ENCODE measurements at places on chromosomes 12 and 14. TPM values are rescaled to one million over a fixed set of nuclear protein-coding genes. Genes with fewer than 3 reads are reported as not detected.

GRCh38 chr12:116248930-116249329 is 28.6 kb downstream of the MED13L start:
- no peak for DNase-seq

DNA sequence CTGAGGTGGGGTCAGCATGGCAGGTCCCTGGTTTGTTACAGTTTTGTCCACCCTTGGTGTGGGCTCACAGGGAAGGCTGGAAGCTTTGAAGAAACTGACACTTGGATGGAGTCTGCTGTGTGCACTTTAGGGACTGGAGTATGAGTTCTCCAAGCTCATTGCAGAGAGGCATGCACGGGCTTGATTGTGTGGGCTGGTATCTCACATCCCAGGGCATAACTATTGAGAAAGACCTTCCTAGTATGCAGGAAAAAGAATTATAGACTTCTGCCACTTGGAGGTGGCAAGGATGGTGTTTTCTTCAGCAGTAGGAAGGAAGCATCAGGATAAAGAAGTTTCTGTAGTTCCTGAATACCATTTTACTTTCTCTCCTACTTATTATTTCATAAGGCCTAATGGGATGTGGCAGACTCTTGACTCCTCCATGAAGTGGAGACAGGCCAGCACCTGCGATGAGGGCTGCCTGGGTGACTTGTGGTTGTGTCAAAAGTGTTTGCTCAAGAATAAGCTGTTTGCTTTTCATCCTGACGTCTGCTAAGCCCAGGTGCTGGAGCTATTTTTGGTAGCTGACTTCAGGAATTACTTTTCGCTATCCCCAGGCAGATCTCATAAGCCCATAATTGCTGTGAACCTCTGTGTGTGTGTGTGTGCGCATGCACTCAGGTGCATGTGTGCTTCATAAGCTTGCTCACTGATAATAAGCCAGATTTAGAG is 125.8 kb downstream of the KTN1 start:
- no peak for DNase-seq

- no peak for DNase-seq
Measured at GRCh38 chr14:26765768-26766520, 168.1 kb upstream of the NOVA1 start.

GRCh38 chr12:12714276-12715021 is 2.7 kb upstream of the CDKN1B start:
- DNase-seq, result no peak

- no peak for DNase-seq
Measured at GRCh38 chr14:75125617-75126016, 1.2 kb downstream of the NEK9 start.

- peak; percentile 17 for DNase-seq
Measured at GRCh38 chr12:67697443-67697842, 48.9 kb downstream of the DYRK2 start.

DNA sequence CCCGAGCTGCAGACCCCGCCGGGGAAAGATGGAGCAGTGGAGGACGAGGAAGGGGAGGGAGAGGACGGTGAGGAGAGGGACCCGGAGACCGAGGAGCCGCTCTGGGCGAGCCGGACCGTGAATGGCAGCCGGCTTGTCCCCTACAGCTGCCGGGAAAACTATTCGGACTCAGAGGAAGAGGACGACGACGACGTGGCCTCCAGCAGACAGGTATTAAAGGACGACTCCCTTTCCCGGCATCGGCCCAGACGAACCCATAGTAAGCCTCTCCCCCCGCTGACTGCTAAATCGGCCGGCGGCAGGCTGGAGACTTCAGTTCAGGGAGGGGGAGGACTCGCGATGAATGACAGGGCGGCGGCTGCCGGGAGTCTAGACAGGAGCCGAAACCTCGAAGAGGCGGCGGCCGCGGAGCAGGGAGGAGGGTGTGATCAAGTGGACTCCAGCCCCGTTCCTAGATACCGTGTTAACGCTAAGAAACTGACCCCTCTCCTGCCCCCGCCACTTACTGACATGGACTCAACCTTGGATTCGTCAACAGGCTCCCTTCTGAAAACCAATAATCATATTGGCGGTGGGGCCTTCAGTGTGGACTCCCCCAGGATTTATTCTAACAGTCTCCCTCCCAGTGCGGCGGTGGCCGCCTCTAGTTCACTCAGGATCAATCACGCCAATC is 962 bp downstream of the LEMD3 start:
- DNase-seq, result peak; percentile 58

GRCh38 chr12:42982828-42983227 is 393.3 kb upstream of the PRICKLE1 start:
- DNase-seq, result no peak

DNA sequence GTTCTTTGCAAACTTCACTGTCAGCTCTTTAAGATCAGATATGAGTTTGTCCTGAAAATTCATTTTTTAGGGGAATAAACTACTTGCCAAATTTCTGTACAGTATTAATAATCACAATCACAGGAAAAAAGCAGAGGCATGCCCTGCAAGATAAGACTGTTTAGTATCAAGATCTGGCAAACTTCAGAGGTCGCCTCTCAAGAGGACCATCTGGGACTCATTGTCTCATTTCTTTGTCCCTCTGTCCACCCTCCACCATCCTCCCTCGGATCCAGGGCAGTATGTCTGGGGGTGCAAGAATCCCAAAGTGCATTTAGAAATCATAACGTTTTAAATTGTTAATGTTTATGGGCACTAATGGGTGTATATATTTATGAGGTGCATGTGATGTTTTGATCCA is 232.4 kb upstream of the FKBP4 start:
- DNase-seq, result no peak

DNA sequence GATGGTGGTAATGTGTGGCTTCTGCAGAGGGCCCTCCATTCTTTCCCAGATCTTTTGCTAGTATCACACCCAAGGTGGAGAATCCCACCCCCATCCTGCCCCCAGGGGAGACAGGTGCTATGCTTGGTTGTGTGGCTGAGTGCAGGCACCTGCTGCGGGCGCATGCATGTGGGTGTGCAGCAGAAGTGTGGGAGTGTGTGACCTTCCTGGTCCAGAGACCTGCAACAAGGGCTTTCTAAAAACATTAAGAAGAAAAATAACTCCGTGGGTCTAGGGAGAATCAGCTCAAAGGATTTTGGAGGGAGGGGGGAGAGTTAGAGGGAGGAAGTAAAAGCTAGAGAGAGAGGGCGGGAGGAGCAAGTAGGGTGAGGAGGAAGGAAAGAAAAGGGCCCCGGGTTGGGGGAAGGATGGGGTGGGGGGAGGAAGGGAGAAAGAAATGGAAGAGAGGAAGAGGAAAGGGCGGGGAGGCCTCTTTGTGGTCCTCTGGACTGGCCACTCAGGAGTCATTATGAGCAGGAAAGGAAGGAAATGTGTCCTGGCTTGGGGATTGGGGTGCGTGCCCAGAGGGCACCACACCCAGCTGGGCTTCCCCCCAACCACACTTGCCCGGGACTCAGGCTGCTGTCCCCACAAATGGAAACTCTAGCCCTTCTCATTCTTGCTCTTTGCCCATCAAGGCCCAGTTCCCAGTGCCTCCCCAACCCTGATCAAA is 3.1 kb upstream of the FIGNL2 start:
- DNase-seq, result no peak

DNA sequence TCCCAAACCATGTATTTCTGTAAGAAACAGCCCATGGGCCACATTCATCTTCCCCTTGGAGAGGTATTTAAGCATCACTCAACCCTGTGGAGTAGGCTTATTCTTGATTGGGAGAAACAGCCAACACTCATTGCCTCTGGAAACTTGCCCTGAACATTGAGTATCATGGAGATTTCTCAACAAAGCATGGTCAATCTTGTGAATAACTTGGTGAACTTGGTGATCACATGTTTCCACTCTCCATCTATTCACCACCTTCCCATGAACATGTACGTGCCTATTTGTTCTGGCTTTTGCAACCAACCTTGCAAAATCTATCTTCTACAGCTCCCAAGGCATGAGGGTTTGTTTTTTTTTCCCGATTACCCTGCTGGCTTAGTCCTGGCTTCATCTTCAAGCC is 163.2 kb downstream of the PAH start:
- DNase-seq, result no peak

DNA sequence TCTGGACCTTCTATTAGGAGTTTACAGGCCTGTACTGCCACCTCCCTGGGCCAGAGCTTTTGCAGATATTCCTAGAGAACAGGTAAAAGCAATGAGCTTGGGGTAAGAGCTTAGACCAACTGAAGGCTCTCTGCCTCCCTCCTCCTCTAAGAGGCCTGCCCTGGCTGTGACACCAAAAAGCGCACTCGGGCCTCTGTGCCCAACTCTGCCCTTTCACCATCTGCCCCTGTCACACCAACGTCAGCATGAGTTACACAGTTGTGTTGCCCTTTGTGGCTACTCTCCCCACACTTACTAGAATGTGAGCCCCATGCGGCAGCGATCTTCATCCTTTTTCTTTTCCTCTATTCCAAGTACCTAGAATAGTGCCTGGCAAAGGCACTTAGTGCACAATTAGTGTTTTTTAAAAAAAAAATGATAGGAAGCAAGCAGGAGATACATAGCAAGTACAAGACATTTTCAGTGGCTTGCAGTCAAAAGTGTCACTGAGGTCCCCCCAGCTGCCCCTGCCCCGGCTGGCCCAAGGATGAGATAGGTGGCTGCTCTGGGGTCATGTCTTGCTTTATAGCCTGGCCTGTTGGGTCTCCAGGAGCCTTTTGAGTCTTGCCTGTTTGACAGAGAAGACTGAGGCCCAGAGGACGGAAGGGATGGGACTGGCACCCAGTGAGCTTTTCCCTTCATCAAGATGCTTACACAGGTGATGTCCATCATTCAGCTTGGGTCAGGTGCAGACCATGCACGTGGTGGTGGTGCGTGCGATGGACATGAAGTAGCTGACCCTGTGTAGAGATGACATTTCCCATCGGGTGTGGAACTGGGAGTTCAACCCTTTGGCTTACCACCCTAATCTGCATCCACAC is 12.5 kb downstream of the CKB start:
- DNase-seq, result no peak

DNA sequence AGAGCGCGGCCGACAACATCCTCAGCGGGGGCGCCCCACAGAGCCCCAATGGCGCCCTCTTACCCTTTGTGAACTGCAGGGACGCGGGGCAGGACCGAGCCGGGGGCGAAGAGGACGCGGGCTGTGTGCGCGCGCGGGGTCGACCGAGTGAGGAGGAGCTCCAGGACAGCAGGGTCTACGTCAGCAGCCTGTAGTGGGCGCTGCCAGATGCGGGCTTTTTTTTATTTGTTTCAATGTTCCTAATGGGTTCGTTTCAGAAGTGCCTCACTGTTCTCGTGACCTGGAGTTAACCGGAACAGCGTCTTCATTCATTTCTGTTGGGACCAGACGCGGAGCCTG is 103.8 kb upstream of the FKBP4 start:
- DNase-seq, result peak; percentile 41

DNA sequence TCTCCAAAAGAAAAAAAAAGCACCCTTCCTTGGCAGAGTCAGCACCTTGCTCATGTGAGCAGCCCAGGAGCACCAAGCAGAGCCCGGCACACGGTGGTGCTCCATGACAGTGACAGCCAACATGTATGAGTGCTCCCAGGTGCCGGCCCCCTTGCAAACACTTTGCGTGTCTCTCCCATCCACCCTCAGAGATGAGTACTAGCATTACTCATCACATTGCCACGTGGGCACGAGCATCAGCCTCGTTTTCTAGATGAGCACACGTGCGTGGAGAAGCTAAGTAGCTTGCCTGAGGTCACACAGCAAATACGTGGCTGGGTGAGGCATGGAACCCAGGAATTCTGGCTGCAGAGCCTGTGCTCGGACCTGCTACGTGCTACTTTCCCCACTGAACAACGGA is 177.9 kb upstream of the PRMT8 start:
- no peak for DNase-seq

DNA sequence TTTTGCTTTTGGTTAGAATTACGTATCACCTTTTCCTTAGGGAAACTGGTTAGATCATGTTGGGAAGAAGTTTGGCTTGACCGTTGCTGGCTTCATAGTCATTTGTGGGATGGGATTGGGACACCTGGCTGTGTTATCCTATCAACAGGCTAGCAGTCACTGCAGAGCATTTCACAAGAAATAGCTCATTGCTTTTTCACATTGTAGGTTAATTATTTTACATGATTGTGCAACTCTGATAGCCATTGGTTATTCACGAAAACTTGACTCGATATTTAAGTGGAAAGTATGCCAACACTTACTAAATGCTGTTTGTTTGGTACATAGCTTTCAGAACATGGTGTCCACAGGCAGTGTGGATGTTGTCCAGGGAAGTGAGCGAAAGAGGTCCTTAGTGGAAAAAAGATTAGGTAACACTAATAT is 89.4 kb downstream of the NKX2-1 start:
- DNase-seq, result no peak

DNA sequence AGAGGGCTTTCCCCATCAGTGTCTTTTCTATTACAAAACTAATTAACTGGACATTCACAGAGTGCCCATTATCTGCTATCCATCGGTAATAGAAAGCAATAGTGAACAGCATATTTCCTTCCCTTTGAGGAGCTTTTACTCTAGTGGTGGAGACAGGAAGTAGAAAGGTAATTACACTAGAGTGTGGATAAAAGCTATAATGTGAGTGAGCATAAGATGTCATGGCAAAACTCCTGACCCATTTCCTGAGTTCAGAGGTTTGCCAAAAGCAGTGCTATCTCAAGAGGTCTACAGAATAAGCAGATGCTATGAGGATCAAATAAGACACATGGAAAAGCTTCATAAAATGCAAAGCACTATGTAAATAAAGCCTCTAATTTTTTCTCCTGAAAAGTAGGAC is 24.0 kb downstream of the TIMELESS start:
- no peak for DNase-seq

- no peak for DNase-seq
Measured at GRCh38 chr12:29204521-29204920, 55.4 kb downstream of the FAR2 start.

DNA sequence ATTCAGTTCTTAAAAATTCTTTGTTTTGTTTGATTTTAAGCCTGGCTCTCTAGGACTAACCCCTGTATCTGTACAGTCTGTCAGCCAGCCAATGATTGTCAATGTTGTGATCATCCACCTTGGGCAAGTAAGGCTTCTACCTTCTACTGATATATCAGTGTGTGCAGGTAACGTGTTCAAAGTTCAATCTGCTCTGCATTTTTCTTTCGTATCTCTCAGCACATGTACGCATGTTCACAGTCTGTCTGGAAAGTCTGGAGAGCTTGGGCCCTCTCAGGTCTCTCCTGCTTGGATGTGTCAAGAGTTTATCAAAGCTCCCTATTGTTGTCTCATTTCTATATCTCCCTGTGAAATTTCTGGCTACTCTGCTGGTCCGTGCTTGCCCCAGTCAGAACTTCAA is 138.6 kb upstream of the VRK1 start:
- no peak for DNase-seq

- DNase-seq, result no peak
Measured at GRCh38 chr14:57326253-57326652, 57.5 kb downstream of the AP5M1 start.

- DNase-seq, result no peak
Measured at GRCh38 chr12:11886339-11886738, 184.4 kb upstream of the BCL2L14 start.

GRCh38 chr14:81453166-81453766 is 53.1 kb upstream of the STON2 start:
- peak; percentile 31 for DNase-seq

GRCh38 chr14:88289234-88289633 is 33.8 kb downstream of the KCNK10 start:
- DNase-seq, result no peak

- DNase-seq, result no peak
Measured at GRCh38 chr12:92987846-92988621, 58.9 kb upstream of the EEA1 start.

The CCDC88C gene
- 85.9 TPM for total RNA-seq

The PTHLH gene
- total RNA-seq, result not detected

The TMPRSS12 gene
- not detected for total RNA-seq

The IRAK3 gene
- 3.2 TPM for total RNA-seq

The GNG2 gene
- 126 TPM for total RNA-seq

The SRRM4 gene
- not detected for total RNA-seq

The AMN gene
- 0.44 TPM for total RNA-seq

The WDR20 gene
- 34.2 TPM for total RNA-seq

The KCNJ8 gene
- total RNA-seq, result not detected

The FAM90A1 gene
- 0.36 TPM for total RNA-seq

The DENR gene
- total RNA-seq, result 87.6 TPM

Data from activated T-helper 1 cell treated with anti-CD3 and anti-CD28 coated beads, Interleukin-12 subunit alpha, Interleukin-12 subunit beta, Interleukin-2, Interleukin-4 antibody, amounts not matched to agents 30 ng/mL and 10 ng/mL and 1 ng/mL, durations not matched to agents 14 hours and 24 hours and 36 hours (primary cell).